Suppressor macrophage (primary cell): ENCODE measurements at places on chromosomes 1 and 21.

DNA sequence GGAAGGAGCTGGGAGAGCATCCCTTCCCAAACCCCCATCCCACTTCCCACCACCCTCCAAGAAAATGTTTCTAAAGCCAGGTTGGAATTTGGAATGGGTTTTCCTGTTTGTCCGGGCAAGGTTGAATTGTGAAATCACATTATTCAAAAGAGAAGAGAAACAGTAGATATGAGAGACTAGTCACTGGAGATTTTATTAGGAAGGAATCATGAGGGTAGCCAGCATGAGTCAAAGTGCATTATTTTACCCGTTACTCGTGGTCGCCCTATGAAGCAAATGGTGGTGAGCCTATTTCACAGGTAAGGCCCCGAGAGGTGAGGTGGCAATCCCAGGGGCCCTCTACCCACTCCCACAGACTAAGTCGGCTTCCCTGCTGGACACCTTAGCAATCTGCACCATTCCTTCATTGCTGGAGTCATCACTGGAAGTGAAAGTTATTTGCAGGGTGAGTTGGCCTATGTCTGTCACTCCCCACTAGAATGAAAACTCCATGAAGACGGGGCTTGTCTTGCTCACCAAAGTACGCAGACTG is 52.8 kb downstream of the TOMM20 start:
- DNase-seq, result peak; percentile 45

DNA sequence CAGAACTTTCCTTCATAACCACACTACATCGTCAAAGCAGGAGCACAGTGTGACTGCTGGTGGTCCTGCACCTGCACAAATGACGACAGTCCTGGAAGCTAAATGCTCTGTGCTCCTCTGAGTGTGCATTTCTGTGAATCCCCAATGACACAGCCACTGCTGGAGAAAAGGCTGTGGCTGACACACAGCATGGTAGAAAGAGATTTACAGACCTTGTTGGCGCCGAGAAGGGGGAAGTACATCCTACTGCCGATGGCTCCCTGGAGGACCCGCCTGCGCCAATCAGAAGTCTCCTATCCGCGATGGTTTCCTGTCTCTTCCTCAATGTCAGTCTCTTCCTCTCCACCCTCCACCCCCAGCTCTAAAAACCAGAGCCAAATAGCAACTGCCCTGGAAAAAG is 115.4 kb upstream of the RAB4A start:
- DNase-seq, result peak; percentile 85

- DNase-seq, result no peak
Observed at GRCh38 chr1:41626616-41627375, 142.3 kb upstream of the EDN2 start.

- DNase-seq, result no peak
Observed at GRCh38 chr1:159817276-159818041, 9.2 kb upstream of the SLAMF8 start.

DNA sequence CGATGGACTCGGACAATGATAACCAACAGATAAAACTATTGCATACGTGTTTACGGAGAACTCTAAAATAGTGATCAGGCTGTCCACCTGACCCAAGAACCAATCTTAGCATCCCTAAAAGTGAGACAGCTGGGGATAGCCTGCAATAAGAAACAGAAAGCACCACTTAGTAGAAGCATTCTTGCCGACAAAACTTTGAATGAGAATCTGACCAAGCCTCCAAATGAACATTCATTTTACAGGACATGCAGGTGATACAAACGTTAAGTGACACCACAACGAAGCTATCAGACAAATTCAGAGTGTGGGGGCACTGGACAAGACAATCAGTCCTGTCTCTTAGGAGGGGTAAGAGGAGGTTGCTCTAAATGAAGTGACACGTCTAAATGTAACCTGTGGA is 1.2 kb downstream of the PSMG1 start:
- DNase-seq, result no peak

- no peak for DNase-seq
Observed at GRCh38 chr1:8107897-8108296, 81.8 kb upstream of the ERRFI1 start.

GRCh38 chr1:244010191-244010590 is 40.9 kb upstream of the ZBTB18 start:
- DNase-seq, result no peak

GRCh38 chr21:30482130-30482529 is 2.0 kb upstream of the KRTAP19-1 start:
- DNase-seq, result no peak

- DNase-seq, result no peak
Observed at GRCh38 chr1:112399456-112399855, 3.4 kb downstream of the CTTNBP2NL start.

DNA sequence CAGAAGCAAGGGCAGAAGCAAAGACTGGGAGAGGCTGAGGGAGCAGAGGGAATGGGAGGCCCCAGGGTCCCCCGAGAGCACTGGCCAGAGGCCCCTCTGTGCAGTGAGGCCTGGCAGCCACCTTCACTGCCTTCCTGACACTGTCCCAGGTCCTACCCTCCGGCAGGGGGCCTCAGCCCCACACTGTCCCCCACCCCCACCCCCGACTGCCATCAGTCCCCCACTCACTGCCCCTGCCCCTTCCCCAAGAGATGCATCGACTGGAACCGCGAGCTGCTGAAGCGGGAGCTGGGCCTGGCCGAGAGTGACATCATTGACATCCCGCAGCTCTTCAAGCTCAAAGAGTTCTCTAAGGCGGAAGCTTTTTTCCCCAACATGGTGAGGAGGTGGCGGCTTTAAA is 13.0 kb upstream of the PADI6 start:
- DNase-seq, result no peak

GRCh38 chr1:9687120-9687873 is 35.8 kb downstream of the PIK3CD start:
- DNase-seq, result peak; percentile 59

GRCh38 chr1:39776400-39776713 is 5.2 kb upstream of the OXCT2 start:
- DNase-seq, result no peak

DNA sequence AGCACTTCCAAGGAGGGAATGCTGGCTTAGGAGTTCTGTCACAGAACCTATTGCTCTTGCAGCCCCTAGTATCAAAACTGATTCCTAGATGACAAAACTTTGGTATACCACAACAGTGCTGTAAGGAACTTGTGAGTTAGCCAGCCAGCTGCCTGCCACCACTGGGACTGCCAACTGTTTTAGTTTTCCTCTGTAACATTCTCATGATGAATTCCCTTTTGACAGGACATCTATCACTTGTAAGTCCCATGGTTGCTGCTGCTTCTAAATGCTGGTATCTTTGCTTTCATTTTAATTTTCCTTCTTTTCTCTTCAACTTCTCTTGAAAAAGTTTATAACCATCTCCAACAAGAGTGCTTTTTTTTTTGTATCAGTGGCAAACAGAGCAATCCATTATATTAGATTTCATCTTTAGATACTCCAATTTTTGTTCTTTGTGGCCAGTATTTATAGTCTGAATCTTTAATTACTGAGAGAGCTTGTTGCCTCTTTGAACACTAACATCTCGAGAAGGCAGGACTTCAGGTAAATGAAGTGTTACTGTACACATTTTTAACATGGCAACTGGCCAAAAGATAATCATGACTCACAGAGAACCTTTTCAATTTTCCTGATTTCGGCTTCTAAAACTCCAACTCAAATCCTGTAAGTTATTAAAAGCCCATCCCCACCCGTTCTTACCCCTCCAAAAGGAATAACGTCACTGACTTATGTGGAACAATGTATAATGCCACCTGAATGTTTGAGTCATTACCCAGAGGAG is 19.8 kb downstream of the DBT start:
- DNase-seq, result no peak

DNA sequence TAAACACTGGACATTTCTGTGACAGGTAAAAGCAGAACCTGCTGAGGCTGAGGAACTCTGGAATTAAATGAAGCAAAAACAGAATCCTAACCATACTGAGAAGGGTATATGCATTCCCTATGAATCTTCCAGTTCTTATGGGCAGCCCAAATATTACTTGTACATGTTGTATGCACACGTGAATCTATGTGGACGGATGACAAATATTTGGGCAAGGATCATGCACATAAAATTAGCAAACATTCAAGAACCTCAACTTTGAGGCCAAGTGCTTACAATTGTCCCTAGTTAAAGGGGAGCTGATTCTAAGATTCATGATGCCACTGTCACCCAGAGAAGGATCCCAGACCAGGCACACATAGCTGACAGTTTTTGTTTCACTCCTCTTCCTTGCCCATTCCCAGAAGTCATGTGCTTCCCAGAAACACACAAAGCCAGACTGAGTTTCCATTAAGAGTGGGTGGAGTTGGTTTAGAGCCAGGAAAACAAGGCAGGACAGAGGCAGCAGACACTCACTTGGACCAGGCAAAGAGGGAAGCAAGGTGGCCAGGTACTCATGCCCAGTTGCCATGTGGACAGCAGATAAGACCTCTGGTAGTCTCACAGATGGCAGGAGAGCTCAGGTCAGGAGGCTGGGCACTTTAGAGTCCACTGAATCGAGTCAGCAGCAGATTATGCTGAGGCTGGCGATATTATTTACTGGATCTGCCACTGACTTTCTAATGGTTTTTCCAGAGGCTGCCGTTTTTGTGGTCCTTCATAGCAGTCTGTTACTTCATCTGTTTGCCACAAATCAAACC is 25.6 kb downstream of the AK2 start:
- DNase-seq, result no peak

GRCh38 chr1:94514095-94514727 is 27.3 kb downstream of the F3 start:
- DNase-seq, result peak; percentile 49

- no peak for DNase-seq
Observed at GRCh38 chr1:207620543-207620893, 24.4 kb upstream of the CR1L start.

GRCh38 chr1:85330711-85331290 is 54.4 kb upstream of the BCL10 start:
- no peak for DNase-seq

DNA sequence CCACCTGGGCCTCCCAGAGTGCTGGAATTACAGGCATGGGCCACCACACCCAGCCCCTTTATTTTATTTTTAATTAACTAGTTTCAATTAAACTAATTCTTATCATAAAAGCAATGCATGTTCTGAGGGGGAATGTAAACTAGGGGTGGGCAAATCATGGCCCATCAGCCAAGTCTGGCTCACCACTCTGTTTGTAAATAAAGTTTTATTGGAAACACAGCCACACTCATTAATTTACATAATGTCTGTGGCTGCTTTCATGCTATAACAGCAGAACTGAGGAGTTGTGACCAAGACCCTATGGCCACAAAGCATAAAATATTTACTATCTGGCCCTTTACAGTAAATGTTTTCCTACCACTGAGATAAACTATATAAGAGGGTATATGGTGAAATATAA is 28.7 kb upstream of the IPO9 start:
- DNase-seq, result no peak

DNA sequence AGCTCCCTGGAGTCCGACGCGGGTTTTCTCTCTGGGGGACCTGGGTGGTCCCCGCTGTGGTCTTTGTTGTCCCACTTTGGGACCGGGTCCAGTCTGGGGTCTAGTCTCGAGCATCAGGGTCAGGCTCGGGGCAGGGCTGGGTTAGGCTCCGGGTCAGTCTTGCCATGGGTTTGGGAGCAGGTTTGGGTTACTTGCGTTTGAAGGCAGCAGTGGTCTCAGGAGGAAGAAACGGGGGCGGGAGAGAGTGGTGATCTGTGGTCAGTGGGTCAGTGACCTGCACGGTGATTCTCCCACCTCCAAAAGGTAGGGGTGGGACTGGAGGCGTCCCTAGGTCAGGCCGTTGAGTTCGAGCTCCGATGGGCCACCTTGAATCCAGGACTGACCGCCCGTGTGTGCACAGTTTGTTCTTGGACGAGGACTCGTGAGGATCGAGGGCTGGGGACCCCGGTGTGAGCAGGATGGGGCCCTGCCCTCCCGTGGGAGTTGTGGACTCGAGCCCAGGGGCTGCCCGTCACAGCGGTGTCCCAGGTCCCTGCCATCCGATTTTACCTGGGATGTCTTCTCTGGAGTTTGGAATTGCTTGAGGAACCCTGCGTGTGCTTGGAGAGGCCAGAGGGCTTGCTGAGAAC is 2.3 kb downstream of the B3GALT6 start:
- no peak for DNase-seq

DNA sequence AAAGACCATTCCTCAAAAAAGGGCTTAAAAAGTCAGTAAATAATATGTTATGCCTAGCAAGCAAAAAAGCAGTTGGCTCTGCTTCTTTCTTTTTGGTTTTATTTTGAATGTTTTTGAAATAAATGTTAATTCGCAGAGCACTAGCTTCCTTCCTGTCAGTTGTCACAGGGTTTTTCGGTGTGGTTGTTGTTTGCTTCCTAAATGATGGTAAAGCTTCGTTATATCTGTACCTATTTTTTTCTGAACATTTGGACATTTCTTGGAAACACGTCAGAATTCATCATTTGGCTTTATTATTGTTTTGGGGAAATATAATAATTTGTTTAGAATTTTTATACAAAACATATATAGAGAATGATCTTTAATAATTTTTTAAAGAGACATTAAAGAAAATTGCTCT is 351.9 kb upstream of the SGIP1 start:
- no peak for DNase-seq

- no peak for DNase-seq
Observed at GRCh38 chr21:27534206-27534605, 567.3 kb upstream of the ADAMTS5 start.

- no peak for DNase-seq
Observed at GRCh38 chr1:95742591-95743089, 508.6 kb downstream of the RWDD3 start.

DNA sequence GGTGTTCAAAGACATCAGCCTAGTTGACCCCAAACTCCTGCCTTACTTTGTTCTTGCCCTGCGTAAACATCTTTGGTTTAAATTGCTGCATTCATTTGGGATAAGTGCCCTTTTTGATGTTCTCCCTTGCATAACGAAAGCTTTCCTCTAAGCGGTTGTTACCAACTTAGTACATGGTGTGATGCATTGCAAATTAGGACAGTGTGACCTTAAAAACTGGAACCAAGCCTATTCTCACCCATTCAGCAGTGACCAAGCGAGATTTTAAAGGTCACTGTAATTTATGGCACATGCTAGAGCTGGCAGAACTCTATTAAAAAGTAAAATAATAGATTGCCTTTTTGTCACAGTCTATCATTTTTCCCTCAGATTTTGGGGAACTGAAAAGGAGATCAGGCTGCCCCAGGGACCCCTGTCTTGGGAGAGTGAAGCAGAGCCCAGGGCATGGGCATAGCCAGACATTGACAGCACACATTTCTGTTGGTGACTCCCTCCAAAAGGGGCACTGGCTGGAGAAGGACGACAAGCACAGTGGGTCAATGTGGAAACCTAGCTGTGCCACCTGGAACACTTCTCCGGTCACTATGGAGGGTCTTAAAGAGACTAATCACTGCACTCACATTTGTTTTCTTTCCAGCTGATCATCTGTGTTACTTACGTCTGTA is 63.9 kb downstream of the KCNK1 start:
- DNase-seq, result no peak

DNA sequence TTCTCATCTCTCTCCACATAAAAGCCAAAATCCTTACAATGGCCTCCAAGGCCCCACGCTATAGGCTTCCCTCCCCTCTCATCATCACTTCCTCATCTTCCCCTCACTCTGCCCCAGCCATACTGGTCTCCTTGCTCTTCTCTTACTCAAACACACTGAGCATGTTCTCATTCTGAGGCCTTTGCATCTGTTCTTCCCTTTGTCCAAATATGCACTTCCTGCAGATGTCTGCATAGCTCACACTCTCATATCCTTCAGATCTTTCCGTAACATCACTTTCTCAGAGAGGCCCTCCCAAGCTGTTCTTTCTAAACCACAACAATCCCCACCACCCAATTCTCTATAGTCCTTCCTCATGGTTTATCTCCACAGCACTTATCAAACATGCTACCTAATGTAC is 284.1 kb downstream of the HHIPL2 start:
- DNase-seq, result no peak

GRCh38 chr1:204836856-204837255 is 33.8 kb upstream of the NFASC start:
- no peak for DNase-seq

GRCh38 chr1:80448081-80448480 is 1352.7 kb upstream of the ADGRL2 start:
- no peak for DNase-seq
